ENCODE measurements at places on chromosomes 3 and 15. TPM values are rescaled to one million over a fixed set of nuclear protein-coding genes. Genes with fewer than 3 reads are reported as not detected.

TMCO5A gene
- total RNA-seq, result not detected

C3orf85 gene
- not detected for total RNA-seq

SCAPER gene
- 8.0 TPM for total RNA-seq

ATP13A5 gene
- total RNA-seq, result not detected

HHLA2 gene
- 0.05 TPM for total RNA-seq

Measured in smooth muscle cell of the umbilical artery (primary cell).